ENCODE measurements at places on chromosomes 3 and 15.

DNA sequence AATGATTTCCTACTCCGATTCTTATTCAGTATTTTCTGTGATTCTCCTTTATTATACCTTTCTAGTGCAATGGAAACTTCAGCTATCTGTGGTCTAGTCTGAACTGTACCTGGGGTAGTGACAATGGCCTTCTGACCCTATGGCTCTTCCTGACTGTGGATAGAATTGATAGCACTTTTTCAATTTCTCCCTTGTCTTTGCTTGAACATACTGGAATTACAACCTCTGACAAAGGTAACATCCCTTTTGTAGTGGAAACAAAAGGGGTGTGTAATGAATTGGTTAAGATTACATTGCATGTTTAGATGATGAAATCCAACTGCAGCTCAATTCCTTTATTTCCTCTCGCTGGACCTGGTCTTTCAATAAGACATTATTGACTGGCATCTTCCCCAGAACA is 21.0 kb upstream of the SOX2 start:
- DNase-seq: no peak

- DNase-seq: no peak
These were observed 147.0 kb upstream of the VEPH1 start for GRCh38 chr3:157650172-157650571.

GRCh38 chr3:57757642-57758297 is 1.7 kb downstream of the SLMAP start:
- DNase-seq: no peak

- no peak for DNase-seq
These were observed 15.0 kb downstream of the FBLN2 start for GRCh38 chr3:13563911-13564310.

DNA sequence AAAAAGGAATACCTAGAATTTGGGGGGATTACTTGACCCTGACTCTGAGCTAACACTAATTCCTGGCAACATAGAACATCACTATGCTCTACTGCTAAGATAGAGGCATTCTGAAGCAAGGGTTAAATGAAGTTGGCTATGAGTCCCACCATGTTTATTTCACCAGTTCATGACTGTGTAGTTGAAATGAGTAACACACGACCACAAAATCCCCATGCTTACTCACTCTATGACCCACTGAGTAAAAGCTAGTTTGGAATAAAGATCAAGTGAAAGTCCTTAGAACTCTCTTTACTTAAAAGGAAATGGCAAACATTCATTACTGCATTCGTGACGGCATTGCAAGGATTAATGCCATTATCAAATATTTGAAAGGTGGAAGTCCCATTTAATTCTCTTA is 47.4 kb downstream of the MRPL46 start:
- no peak for DNase-seq

DNA sequence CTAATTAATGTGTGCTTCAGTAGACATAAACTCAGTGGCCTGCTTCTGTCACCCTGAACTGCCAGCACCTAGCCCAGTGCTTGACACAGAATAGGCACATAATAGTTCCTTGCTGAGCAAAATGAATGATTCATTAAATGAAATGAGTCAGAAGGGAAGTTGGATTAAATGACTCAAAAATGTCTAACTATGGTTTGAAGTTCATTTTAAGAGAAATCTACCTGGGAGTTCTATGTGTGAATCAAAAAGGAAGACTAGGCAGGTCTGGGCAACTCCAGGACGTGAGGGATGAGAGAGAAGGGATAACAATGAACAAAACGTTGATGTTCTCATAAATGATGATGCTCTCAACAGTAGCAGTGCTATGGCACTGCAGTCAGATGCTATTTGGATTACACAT is 175.0 kb downstream of the CFAP20DC start:
- no peak for DNase-seq

- DNase-seq: no peak
These were observed 15.2 kb downstream of the RAB11A start for GRCh38 chr15:65884511-65884910.

GRCh38 chr15:69666921-69667811 is 214.5 kb downstream of the RPLP1 start:
- no peak for DNase-seq

GRCh38 chr3:153291059-153291685 is 129.1 kb downstream of the RAP2B start:
- no peak for DNase-seq

DNA sequence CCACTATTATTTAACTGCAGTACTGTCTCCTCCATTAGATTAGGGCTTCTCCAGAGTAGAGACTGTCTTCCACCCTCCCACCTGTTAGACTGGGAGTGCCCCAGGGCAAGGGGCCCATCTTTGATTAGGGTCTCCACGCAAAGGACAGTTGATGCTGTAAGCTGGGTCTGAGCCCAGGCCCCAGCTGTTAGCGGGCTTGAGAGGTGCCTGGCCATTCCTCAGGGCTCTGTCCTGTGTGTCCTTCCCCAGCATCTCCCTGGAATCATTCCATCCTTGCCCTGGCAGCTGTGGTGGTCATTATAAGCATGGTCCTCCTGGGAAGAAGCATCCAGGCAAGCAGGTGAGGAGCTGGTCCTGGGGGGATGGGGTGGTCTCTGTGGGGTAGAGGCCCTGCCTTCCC is 6.1 kb downstream of the SLC51B start:
- DNase-seq: no peak

All from left renal cortex interstitium (tissue), 4 donors.